ENCODE measurements at places on chromosomes 4 and X.

GRCh38 chr4:85697854-85698253 lies 222.9 kb downstream of the ARHGAP24 start:
- no peak for DNase-seq

GRCh38 chrX:149467461-149467860 lies 37.6 kb downstream of the IDS start:
- no peak for DNase-seq

- no peak for DNase-seq
These were observed 246.2 kb downstream of the ASMT start for GRCh38 chrX:1860936-1861594.

DNA sequence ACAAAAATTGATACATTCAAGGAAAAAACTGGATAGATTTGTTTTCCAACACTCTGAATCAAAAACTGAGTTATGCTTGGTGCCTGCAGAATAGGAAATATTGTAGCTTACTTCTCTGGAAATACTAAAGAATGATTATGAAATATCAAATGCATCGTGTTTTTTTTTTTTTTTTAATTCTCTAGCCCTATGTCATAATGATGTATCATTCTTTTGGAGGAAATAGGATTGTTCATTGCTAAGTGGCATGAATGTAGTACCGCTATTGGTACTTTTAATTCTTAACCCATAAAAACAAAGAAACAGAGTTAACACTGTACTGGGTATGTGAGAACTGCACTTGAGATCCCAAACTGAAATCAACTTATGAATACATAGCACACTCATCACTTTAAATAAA lies 7.6 kb upstream of the FAM200B start:
- DNase-seq = no peak

- no peak for DNase-seq
These were observed 5.9 kb upstream of the HPGD start for GRCh38 chr4:174528226-174528625.

DNA sequence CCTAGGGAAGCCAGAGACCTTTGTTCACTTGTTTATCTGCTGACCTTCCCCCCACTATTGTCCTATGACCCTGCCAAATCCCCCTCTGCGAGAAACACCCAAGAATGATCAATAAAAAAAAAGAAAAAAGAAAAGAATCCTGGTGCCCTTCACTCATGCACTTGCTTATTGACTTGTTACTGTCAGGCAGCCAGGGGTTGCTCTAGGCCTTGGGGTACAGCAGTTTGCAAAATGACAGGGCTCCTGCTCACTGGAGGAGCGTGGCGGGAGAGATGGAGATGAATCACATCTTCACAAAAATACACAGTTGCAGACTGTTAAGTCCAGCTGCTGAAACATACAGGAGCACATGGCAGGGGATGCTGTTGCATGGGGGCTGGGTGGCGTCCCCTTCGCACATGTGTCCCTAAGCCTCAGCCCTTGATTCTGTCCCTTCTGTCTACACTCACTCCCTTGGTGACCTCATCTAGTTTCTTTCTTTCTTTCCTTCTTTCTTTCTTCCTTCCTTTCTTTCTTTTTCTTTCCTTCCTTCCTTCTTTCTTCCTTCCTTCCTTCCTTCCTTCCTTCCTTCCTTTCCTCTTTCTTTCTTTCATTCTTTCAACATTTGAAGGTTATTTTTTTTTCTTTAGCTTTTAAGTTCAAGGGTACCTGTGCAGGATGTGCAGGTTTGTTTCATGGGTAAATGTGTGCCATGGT lies 16.9 kb upstream of the TMEM271 start:
- no peak for DNase-seq

- no peak for DNase-seq
These were observed 14.6 kb downstream of the HMX1 start for GRCh38 chr4:8856835-8857621.

DNA sequence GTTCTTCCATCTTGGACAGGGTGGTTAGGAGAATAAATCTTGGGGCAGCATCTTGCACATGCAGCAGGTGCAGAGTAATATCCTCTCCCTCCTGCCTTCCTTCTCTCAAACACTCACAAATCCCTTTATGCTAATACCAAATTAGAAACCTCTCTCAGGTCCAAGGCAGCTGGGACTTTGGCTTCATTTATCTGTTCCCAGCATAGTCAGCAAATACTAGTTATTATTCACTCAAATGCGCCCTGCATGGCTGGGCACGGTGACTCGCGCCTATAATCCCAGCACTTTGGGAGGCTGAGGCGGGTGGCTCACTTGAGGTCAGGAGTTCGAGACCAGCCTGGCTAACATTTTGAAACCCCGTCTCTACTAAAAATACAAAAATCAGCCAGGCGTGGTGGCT lies 156.0 kb upstream of the GALNT7 start:
- no peak for DNase-seq

GRCh38 chr4:127179256-127180087 lies 453.3 kb upstream of the INTU start:
- DNase-seq = no peak

GRCh38 chr4:40837094-40837870 lies 87.5 kb downstream of the NSUN7 start:
- DNase-seq = no peak

Data from activated T-cell treated with anti-CD3 and anti-CD28 coated beads for 4 hours (primary cell).